ENCODE measurements at places on chromosomes 6 and 20.

DNA sequence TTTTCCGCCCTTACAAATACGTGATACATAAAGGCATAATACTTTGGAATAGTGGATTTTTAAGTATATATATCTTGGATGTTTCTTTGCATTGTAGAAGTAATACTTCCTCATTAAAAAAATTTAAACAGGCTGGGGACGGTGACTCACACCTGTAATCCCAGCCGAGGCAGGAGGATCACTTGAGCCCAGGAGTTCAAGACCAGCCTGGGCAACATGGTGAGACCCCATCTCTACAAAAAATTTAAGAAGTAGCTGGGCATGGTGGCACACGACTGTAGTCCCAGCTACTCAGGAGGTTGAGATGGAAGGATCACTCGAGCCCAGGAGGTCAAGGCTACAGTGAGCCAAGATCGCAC, 38.6 kb upstream of the RNF8 start:
- no peak for DNase-seq

DNA sequence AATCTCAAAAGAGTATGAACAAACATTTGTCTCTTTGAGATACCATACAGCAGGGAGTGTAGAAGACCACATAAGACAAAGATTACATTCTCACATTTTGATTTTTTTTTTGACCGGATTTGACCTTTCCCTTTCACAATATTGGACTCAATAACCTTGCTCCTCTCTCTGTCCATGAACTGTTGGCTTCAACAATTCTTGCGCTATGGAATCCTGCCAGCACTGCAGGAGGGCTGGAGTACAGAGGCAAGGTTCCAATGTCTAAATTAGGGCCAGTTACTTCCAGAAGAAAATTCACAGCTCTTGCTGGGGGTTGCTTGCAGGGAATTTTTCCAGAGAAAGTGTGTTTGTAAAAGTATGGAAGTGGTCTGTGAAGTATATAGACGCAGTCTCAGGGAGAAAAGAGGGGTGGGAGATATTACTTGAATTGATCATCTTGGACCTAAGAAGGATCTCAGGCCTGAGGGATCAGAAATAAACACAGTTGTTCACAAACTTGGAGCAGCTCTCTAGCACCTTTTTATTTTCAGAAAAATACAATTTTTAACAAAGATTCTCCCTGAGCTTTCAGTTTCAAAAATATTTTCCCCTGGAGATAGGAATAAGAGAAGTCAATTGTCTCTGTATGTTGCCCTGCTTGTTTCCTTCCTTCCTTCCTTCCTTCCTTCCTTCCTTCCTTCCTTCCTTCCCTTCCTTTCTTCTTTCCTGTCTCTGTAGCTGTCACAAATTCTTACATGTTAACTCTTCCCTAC, 765.9 kb downstream of the BCKDHB start:
- DNase-seq = no peak

DNA sequence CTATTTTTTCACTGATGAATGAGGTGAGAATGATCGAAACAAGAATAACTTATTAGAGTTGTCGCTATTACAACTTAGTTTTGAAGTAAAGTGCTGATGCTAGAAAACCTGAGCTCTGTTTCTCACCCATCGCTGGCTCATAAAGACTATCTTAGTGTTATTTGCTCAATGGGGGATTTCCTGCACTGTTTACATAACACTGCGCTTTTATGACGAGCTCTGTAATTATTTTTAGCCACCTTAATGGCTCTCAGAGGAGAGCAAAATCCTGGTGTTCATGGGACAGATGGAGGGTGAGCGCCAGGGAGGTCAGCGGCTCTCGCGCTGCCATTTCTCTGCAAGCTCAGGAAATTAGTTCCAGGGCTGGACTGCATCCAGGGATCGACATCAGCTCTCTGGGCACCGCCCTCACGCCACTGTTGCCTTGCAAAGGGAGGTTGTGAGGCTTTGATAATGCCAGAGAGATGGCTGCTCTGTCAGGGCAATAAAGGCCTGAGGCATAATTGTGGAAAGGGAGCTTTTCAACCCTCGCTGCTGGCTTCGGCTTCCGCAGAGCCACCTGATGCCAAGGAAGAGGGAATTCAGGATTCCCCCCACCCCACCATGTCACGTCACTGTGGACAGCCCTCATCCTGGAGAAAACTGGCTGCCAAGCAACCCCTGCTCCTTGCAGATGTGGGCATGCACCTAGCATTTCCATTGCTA, 72.0 kb downstream of the DACT2 start:
- DNase-seq = no peak

- DNase-seq = peak; percentile 41
Measured at GRCh38 chr6:27836783-27837624, 75.2 kb downstream of the OR2B2 start.

GRCh38 chr6:105646391-105646867, 243.5 kb upstream of the PREP start:
- DNase-seq = peak; percentile 42

DNA sequence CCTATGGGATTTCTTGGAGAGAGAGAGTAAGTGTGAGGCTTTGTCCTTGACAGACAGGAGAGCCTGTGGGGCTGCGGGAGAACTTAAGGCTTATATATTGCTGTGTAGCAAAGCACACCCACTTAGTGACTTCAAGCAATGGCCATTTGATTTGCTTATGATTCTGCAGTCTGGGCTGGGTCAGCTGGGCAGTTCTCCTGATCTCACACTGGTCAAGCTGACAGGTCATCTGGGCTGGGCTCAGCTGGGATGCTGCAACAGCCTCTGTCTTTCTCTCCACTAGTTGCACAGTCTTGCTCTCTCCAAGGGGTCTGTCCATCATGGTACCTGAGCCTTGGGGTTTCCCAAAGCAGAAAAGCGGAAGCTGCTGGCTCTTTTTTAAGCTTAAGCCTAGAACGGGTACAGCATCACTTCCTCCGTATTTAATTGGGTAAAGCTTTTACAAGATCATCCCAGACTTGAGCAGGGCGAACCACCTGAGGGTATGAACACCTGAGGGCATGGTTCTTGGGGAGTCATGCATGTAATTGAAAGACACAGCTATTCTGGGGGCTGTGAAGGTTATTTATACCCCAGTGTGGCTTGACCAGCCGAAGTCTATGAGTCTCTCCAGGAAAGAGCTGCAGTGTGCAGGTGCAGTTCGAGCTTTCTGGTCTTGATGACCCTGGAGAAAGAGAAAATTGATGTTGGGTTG, 13.3 kb upstream of the GGTLC1 start:
- DNase-seq = no peak

DNA sequence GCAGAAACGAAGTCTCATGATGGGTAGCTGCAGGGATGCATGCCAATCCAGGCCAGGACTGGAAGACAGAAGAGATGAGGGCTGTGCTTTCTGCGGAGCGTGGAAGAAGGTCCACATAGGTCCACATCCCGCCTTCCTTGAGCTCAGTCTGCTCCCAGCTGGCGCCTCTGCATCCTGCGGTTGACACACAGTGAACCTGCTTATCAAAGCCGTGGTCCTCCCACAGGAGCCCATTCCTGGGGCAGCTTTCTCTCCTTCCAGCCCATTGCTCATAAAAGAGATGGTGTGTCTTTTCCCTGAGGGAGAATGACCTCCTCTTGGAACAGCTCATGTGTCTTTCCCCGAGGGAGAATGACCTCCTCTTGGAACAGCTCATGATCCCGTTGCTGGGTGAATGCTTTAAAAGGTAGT, 225.4 kb downstream of the CDH4 start:
- no peak for DNase-seq

Data from stimulated activated naive CD4-positive, alpha-beta T cell treated with Interleukin-2 at 50 U/mL for 16 hours (primary cell).